ENCODE measurements at places on chromosomes 3 and 15.

DNA sequence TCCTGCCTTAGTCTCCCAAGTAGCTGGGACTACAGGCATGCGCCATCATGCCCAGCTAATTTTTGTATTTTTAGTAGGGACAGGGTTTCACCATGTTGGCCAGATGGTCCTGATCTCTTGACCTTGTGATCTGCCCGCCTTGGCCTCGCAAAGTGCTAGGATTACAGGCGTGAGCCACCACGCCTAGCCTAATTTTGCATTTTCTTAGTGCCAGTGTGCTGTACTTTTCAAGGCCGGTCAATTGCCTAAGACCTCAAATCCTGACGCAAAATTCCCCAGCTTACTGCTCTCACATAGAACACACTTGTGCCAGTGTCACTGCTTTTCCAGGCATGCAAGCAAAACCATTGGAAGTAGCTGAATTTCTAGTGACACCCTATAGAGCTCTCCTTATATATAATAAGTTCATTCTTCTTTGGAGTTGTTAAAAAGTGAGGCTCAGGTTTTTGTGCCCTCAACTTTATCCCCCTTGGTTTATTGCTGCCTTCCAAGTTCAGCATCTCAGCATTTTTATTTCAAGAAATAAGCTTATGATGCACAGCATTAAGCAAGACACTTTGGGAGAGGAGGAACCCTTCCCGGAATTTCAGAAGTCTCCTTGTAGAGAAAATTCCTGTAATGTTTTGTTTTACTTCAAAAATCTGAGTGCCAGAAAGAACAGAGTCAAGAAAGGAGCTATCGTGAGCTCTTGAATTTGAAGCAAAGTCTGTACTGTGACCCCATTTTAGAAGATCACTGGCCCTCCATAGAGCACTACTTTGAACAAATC lies 93.2 kb downstream of the FILIP1L start:
- no peak for DNase-seq

GRCh38 chr3:65961733-65962132 lies 77.0 kb downstream of the MAGI1 start:
- DNase-seq, result no peak

GRCh38 chr15:64687172-64687571 lies 88.2 kb downstream of the RBPMS2 start:
- DNase-seq, result no peak

DNA sequence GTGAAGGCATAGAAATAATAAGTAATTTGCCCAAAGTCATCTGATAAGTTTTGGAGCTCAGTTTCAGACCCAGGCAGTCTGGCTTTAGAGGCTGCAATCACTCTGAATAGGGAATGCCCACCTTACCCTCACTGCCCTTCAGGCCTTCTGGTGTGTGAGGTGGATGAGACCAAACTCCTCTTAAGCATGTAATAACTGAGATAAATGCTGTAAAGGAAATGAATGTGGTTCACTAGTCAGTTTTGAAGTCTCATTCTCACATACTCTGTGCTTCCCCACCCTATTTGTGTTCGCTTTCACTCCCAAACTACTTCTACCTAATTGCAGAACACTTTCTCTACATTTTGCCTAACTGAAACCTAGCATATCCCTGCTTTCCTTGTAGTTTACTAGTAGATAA lies 144.1 kb downstream of the FILIP1L start:
- DNase-seq, result no peak

DNA sequence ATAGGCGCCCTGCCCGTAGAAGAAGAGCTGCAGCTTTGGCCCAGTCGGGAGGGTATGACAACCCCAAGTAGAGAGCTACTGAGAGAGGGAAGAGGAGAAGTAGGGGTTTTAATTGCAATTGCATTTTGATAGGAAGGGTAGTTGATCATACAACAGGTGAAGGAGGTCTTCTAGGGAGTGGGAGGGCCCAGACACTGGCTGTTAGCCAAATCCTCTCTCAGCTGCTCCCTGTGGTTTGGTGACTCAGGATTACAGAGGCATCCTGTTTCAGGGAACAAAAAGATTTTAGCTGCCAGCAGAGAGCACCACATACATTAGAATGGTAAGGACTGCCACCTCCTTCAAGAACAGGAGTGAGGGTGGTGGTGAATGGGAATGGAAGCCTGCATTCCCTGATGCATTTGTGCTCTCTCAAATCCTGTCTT lies 408.9 kb upstream of the THBS1 start:
- peak; percentile 27 for DNase-seq

GRCh38 chr3:45623393-45623792 lies 28.8 kb downstream of the LIMD1 start:
- no peak for DNase-seq

GRCh38 chr3:149771652-149772271 lies 19.5 kb upstream of the COMMD2 start:
- peak; percentile 47 for DNase-seq

DNA sequence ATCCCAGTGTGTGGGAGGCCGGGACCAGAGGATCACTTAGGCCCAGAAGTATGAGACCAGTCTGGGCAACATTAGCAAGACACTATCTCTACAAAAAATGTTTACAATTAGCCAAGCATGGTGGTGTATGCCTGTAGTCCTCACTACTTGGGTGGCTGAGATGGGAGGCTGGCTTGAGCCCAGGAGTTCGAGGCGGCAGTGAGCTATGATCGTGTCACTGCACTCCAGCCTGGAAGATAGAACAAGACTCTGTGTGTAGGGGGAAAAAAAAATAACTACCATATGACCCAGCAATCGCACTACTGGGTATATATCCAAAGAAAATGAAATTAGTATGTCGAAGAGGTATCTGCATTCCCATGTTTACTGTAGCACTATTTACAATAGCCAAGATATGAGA lies 22.6 kb downstream of the RYK start:
- DNase-seq, result no peak

GRCh38 chr3:125651244-125651643 lies 55.9 kb upstream of the OSBPL11 start:
- DNase-seq, result no peak

All from retina (tissue), 1 donor.